ENCODE measurements at places on chromosomes 11 and 22.

DNA sequence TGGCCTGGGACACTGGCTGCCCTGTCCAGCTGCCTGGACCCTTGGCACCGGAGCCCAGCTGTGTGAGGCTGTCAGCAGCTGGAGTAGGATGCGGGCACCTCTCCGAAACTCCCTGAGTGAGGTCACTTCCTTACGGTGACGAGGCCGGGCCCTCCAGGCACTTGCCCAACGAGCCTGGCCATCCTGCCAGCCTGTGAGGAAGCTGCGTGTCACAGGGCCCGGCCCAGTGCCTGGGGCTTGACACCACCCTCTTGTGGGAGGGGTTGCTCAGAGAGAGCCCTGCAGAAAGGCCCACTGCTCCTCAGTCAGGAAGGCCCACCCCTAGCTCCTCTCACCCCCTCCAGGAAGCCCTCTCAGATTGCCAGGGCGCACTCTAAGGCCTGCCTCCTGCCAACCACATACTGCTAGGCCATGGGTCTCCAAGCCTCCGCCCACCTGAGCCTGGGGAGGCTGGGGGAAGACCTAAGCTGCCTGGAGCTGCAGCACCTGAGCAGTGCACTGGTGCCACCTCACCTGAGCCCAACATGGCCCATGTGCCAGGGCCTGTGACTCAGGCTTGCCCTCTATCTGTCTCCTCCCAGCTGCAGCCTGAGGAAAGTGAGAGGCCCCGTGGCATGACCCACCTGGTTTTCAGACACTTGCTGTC, 4.3 kb upstream of the PHLDA2 start:
- DNase-seq: peak; percentile 19

DNA sequence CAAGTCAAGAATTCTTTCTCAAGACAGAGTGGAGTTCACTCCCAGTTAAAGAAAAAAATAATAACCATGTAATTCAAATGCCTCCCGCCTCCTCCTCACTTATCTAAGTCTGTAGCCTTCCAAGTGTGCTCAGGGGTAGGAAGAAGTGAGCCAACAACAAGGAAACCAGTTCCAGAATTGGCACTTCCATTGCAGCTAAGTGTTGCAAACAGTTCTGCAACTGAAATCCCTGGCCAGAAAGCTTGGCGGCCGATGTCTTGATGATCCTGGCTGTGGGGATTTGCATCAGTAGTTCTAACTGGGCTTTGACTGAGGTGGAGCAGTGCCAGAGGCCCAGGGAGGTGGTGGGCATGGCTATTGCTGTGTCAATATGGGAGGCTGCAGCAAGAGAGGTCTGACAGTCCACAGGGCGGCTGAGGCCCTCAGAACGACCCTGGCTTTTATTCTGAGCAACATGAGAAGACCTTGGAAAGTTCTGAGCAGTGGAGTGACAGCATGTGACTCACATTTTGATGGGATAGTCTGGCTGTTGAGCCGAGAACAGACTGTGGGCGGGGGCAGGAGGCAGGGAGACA, 19.2 kb downstream of the DHCR7 start:
- no peak for DNase-seq

- no peak for DNase-seq
Observed at GRCh38 chr11:103325686-103326069, 216.5 kb downstream of the DYNC2H1 start.

DNA sequence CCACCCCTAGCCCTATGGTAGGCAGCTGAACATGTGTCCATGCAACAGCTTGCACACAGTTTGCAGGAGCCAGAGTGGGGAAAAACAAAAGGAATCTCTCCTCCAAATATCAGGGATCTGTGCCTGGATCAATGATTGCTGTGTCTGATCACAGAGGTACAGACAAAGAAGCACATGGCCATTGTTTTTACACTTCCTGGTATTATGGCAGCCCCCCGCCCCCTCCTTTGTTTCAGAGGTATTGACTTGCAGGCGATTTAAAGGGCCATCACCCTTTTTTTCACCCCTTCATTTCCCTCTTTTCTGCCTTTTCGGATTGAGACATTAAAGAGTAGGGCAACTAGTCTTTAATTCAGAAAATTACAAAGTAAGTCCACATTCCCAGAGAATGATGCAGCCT, 453.0 kb upstream of the LUZP2 start:
- DNase-seq: no peak

DNA sequence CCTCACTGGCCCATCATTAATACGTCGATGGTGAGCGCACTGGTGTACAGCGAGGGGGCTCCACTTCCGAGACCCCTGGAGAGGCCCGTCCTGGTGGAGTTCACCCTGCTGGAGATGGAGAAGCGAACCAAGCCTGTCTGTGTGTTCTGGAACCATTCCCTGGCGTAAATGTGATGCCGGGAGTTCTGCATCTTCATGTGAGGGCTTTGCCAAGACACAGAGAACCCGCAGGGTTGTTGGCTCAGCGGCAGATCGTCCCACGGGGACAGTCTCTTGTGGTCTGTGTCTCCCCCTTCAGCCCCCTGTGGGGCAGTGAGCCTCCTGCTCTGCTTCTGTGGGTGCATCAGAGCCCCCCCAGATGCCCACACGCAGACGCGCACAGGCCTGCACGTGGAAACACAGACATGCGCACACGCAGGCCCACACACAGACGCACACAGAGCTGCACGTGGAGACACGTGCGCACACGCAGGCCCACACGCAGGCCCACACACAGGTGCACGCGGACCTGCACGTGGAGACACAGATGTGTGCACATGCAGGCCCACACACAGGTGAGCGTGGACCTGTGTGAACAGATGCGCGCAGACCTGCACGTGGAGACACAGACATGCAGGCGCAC, 55.8 kb upstream of the PRODH start:
- no peak for DNase-seq

All from CD4-positive, CD25-positive, alpha-beta regulatory T cell (primary cell).